ENCODE measurements at places on chromosomes 13 and 19. TPM values are rescaled to one million over a fixed set of nuclear protein-coding genes. Genes with fewer than 3 reads are reported as not detected.

The CCDC194 gene
- 0.74 TPM for total RNA-seq

The CEACAM1 gene
- total RNA-seq, result 9.4 TPM

The ZNF763 gene
- 3.3 TPM for total RNA-seq

The KLK14 gene
- 3.9 TPM for total RNA-seq

The KIR2DL4 gene
- 0.77 TPM for total RNA-seq

The F10 gene
- total RNA-seq, result 18.8 TPM

The TMC4 gene
- total RNA-seq, result 81.0 TPM

- no peaks in the 10 kb centered on the region for H3K27me3 ChIP-seq
- no peak overlapping the region for H3K27ac ChIP-seq
- H3K36me3 ChIP-seq, result no peaks in the 10 kb centered on the region
Measured at GRCh38 chr13:101575581-101575980, 123.1 kb downstream of the ITGBL1 start.

GRCh38 chr13:22243469-22244163, 572.7 kb downstream of the FGF9 start:
- no peaks in the 10 kb centered on the region for H3K36me3 ChIP-seq
- H3K4me1 ChIP-seq, result no peaks in the 10 kb centered on the region
- H3K4me3 ChIP-seq, result no peak overlapping the region
- H3K27ac ChIP-seq, result no peak overlapping the region

DNA sequence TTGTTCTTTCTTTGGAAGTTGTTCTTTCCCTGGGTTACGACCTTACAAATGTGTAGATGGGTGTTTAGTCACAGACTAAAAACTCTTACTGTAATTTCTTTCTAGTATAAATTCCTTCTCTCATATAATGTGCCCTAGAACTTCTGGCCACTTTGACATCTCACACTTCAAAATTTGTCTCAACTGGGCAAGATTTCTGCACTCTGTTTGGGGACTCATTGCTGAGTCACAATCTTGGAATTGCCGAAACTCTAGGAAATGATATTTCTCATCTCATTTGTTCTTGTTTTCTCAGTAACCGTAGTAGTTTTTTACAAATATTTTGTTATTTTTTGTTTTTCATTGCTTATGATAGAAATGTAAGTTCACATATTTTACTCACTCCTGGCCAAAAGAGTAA, 2523.2 kb upstream of the PCDH20 start:
- no peaks in the 10 kb centered on the region for H3K27me3 ChIP-seq
- no peaks in the 10 kb centered on the region for H3K36me3 ChIP-seq
- no peaks in the 10 kb centered on the region for H3K4me1 ChIP-seq
- no peak overlapping the region for H3K27ac ChIP-seq
- no peak for DNase-seq

- H3K4me3 ChIP-seq, result no peak overlapping the region
- no peak overlapping the region for H3K27ac ChIP-seq
- no peak for DNase-seq
- H3K4me1 ChIP-seq, result no peaks in the 10 kb centered on the region
- peaks cover 3% of the 10 kb centered on the region for H3K27me3 ChIP-seq
- H3K36me3 ChIP-seq, result no peaks in the 10 kb centered on the region
Measured at GRCh38 chr13:97621631-97622030, 187.7 kb downstream of the RAP2A start.

DNA sequence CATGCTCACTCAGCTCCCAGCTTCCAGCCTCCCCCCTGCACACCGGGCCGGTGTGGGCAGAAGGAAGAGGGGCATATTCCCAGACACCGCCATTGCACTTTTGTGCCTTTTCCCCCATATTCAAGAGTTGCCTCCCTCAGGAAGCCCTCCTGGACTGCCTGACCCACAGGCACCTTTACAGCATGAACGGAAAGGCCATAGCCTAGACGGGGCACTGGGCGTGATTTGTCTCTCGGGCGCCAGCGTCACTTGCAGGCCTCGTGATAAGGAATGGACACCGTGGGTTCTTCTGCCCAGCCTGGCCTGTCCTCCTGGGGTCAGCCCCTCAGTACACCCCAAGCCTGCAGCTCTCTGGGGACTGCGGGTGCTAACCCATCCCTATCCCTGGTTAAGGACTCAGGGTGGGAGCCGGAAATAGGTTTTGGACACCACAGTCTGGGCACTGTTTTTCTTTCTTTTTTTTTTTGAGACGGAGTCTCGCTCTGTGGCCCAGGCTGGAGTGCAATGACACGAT, 933 bp upstream of the UQCR11 start:
- H3K4me1 ChIP-seq, result peaks cover 5% of the 10 kb centered on the region
- H3K4me3 ChIP-seq, result peak overlapping the region; percentile 6
- no peaks in the 10 kb centered on the region for H3K36me3 ChIP-seq

DNA sequence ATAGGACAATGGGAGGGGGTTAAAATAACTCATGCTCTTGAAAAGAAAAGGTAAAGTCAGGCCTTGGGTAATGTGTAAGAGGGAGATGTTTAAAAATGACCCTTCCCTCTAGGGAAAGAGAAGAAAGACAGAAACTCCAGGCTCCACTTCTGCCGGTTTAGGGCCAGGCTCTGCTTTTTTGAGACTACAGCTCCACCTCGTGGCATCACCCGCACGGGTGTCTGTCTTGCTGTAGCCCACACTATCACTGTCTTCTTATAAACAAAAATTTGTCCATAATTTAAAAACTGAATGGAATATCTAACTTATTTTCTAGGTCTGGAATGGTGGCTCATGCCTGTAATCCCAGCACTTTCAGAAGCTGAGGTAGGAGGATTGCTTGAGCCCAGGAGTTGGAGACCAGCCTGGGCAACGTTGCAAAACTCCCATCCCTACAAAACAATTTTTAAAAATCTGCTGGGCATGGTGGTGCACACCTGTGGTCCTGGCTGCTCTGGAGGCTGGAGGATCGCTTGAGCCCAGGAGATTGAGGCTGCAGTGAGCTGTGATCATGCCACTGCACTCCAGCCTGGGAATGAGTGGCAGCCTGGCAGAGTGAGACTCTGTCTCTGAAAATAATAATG, 65.1 kb upstream of the GTF3A start:
- H3K27me3 ChIP-seq, result peaks cover 2% of the 10 kb centered on the region

DNA sequence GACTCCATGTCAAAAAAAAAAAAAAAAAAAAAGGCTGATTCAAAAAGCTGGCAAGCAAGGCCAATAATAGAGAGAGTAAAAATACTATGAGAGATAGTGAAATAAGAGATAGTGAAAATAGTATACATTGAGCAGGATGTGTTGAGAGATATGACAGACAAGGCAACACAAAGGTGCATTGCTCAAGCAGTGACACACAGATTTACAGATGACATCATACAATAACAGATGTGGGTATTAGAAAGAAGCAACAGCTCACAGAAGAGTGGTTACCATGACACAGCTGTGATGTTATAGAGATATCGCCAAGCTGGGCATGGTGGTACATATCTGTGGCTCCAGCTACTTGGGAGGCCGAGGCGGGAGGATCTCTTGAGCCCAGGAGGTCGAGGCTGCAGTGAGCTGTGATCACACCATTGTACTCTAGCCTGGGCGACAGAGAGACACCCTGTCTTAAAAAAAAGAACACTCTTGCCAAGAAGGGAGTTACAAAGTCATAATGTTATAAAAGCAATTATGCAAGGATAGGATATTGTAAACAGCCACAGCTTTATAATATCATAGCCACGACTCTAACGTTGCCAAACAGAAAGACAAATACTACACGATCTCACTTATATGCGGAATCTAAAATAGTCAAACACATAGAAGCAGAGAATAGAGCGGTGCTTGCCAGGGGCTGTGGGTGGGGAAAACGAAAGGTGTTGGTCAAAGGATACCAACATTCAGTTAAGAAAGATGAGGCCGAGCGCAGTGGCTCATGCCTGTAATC, 10.3 kb downstream of the TNFSF9 start:
- peak; percentile 94 for DNase-seq
- no peak overlapping the region for H3K27ac ChIP-seq
- H3K27me3 ChIP-seq, result no peaks in the 10 kb centered on the region
- H3K36me3 ChIP-seq, result no peaks in the 10 kb centered on the region
- no peak overlapping the region for H3K4me3 ChIP-seq

- no peak overlapping the region for H3K4me3 ChIP-seq
- DNase-seq, result peak; percentile 65
- no peaks in the 10 kb centered on the region for H3K36me3 ChIP-seq
- no peaks in the 10 kb centered on the region for H3K27me3 ChIP-seq
Measured at GRCh38 chr19:46466536-46467196, 4.7 kb downstream of the PNMA8A start.

DNA sequence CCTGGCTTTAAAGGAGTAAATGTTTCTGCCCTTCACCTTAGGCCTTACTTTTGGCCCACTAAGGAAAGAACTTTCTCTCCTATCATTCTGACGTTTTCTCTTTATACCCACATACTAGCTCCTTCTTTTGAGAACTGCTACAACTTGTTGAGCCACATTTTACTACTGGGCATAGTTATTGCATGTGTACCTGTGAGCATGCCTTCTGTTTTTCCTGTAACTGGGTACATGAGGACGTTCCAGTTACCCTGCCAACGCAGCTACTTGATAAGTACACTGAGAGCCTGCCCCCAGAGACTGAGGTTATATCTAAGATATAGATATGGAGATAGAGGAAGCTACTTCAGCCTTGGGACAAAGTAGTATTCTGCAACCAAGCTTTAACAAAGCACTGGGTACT, 3.5 kb downstream of the CCDC169 start:
- no peaks in the 10 kb centered on the region for H3K36me3 ChIP-seq
- H3K4me1 ChIP-seq, result no peaks in the 10 kb centered on the region
- H3K27ac ChIP-seq, result no peak overlapping the region
- H3K27me3 ChIP-seq, result no peaks in the 10 kb centered on the region
- no peak overlapping the region for H3K4me3 ChIP-seq
- DNase-seq, result no peak

GRCh38 chr13:73451221-73452029, 392.6 kb downstream of the KLF5 start:
- H3K4me1 ChIP-seq, result no peaks in the 10 kb centered on the region
- no peaks in the 10 kb centered on the region for H3K36me3 ChIP-seq
- H3K27me3 ChIP-seq, result no peaks in the 10 kb centered on the region
- DNase-seq, result peak; percentile 39
- H3K4me3 ChIP-seq, result no peak overlapping the region

DNA sequence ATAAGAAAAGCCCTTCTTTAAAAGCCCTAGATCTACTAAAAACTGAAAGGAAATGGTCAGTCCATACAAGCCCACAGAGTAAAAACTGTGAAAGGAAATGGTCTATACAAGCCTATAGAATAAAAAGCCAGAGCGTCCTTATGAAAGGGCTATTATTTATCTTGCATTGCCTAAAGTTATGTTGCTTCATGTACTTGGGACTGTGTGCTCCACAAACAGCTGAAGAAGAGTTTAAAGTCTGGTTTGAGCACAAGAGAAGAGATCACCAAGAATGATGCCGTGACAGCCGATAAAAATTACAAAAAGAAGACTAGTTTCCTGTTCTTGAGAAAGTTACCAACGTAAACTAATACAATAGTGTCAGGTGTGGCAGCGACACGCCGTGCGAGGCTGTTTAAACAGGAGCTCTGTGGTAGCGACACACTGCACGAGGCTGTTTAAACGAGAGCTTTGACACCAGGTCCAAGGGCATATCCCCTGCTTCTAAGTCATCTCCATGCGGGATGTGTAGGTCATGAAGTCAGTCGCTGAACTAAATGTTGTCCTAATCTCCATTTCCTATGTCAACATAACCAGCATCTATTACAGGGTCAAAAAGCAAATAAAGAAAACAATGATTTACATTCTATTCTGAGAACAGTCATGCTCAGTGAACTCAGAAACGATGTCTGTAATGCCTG, 24.9 kb downstream of the PCID2 start:
- no peak overlapping the region for H3K4me3 ChIP-seq
- no peaks in the 10 kb centered on the region for H3K27me3 ChIP-seq
- H3K27ac ChIP-seq, result no peak overlapping the region
- peaks cover 31% of the 10 kb centered on the region for H3K36me3 ChIP-seq
- H3K4me1 ChIP-seq, result no peaks in the 10 kb centered on the region

DNA sequence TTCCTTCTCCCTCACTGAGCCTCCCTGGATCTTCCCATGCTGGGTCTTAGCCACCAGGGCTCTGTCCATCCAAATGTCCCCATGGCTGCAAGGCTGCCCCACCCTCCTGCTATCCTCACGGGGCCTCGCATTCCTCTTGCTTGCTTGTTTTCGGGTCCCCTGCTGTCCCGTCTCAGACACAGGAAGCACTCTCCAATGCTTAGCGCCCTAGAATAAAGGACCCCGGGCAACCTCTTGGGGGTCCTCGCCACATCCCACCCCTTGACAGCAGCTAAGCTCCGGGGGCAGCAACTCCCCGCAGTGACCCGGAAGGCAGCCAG, 23.7 kb downstream of the SH3GL1 start:
- H3K4me3 ChIP-seq, result no peak overlapping the region
- H3K27ac ChIP-seq, result no peak overlapping the region
- no peaks in the 10 kb centered on the region for H3K27me3 ChIP-seq
- H3K36me3 ChIP-seq, result no peaks in the 10 kb centered on the region

GRCh38 chr13:84648069-84648640, 765.9 kb upstream of the SLITRK1 start:
- H3K4me3 ChIP-seq, result no peak overlapping the region
- H3K36me3 ChIP-seq, result no peaks in the 10 kb centered on the region
- H3K27ac ChIP-seq, result no peak overlapping the region

GRCh38 chr19:2982983-2983350, 5.6 kb downstream of the TLE6 start:
- no peaks in the 10 kb centered on the region for H3K27me3 ChIP-seq
- peak; percentile 97 for DNase-seq
- no peak overlapping the region for H3K4me3 ChIP-seq
- peaks cover 18% of the 10 kb centered on the region for H3K4me1 ChIP-seq
- peak overlapping the region; percentile 92 for H3K27ac ChIP-seq

GRCh38 chr13:27112006-27112405, 59.6 kb downstream of the USP12 start:
- H3K4me3 ChIP-seq, result no peak overlapping the region
- no peaks in the 10 kb centered on the region for H3K36me3 ChIP-seq
- no peak overlapping the region for H3K27ac ChIP-seq
- H3K4me1 ChIP-seq, result no peaks in the 10 kb centered on the region
- H3K27me3 ChIP-seq, result no peaks in the 10 kb centered on the region

GRCh38 chr13:90232291-90232690, 1115.2 kb upstream of the MIR17HG start:
- peak; percentile 6 for DNase-seq
- no peaks in the 10 kb centered on the region for H3K4me1 ChIP-seq

- H3K36me3 ChIP-seq, result peaks cover 8% of the 10 kb centered on the region
- peak; percentile 78 for DNase-seq
- peak overlapping the region; percentile 84 for H3K4me3 ChIP-seq
- H3K27me3 ChIP-seq, result no peaks in the 10 kb centered on the region
Measured at GRCh38 chr13:71864094-71864985, 2.7 kb downstream of the DACH1 start.

Measured in lung (tissue), 17 donors.